SW 1271 (cell line): ENCODE measurements at places on chromosomes 12 and 14.

DNA sequence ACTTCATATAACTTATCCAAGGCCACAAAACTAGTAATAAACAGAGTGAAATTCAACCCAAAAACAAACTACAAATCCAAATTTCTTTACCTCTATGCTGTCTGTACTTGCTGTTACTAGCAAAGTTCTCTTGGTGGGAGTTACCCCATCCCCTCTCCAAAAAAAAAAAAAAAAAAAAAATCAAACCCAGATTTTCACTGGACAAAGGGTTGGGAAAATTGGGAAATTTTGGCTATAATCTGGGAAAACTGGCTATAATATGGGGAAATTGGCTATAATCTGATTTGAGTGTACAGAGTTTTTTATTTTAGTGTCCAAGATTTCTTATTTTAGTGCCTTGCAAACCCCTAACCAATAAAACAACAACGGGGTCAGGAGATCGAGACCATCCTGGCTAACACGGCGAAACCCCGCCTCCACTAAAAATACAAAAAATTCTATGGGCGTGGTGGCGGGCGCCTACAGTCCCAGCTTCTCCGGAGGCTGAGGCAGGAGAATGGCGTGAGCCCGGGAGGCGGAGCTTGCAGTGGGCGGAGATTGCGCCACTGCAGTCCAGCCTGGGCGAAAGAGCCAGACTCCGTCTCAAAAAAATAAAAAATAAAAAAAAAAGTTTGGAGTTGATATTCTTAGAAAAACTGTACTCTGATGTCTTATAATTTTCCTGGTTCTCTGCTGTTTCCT, 148.4 kb downstream of the CHST11 start:
- DNase-seq = no peak

DNA sequence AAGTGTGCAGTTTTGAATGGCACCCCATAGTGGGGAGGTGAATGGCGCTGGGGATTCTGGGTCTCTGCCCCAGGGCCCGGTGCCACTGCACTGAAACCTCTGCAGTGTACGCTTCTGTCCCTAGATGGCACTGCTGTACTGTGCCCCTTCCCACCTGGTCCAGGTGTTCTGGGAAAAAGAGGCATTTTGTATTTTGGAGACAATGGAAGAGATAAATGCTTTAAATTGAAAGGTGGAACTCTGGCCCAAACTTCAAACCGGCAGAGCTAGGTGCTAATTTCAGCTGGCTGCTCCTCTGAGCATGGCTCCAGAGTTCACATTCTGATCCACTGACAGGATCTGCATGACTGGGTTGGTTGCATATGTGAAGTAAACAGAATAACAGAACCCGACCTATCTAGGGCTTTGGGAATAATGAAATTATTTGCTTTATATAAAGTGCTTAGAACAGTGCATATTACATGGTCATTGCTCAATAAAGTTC, 52.2 kb downstream of the KRT80 start:
- no peak for DNase-seq

DNA sequence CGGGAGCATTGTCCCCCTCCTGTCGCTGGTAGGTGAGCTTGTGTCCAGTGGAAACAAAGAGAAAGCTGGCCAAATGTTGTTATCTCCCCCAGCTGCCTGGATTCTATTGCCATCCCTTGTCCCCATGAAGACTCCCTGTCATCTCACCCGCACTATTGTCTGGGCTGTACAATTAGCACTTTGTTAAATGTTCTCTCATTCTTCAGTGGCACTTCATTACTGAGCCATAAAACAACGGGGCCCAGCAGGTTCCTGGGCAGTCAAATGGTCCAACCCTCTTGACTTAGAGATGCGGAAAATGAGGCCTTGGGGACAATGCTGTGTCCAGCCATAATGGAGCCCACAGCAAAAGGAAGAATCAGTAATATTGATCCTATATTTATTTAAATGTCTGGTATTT, 13.2 kb upstream of the COL2A1 start:
- DNase-seq = no peak

DNA sequence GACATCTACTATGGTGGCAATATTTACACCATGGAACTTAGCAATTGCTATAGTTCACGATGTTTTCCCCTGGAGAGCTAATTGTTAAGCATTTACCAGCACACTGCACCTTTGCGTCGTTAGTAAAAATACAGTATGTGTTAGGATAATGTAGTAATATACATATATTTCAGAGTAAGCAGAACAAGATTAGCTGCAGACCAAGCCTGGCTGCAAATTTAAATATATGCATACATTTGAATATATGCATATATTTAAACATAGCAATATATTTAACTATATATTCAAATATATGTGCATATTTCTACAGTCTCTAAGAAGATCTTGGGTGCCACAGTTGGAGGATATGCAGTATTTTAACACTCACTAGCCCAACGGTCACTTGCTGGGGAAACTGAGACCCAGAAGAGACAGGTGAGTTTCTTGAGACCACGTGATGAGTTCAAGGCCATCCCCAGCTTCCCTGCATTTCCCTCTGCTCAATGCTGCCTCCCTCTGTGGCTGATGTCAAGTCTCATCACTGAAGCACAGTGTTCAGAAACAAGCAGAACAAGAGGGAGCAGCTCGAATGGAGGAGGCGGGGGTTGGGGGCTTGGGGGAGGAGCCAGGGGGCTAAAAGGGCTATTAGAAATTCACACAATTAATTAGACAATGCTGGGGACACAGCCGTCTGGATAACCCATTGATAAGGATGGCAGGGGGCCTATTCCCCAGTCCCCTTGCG, 708.0 kb downstream of the MED13L start:
- DNase-seq = no peak

DNA sequence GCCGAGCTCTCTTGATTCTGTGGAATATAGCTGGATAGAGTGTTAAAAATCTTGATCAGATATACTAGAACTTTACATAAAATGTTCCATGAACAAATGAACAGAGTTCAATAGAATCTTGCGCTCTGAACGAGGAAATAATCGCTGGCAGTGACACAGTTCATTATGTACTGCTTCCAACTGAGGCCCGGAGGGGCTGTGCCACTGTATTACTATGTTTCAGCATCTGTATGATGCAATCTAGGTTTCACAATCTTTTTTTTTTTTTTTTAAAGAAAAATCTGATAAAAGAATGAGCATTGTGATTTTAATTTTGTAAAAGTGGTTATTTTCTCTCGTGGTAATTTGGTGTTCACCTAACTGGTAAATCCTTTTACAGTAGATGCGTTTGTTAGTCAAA, 77.2 kb downstream of the FERMT2 start:
- DNase-seq = no peak

DNA sequence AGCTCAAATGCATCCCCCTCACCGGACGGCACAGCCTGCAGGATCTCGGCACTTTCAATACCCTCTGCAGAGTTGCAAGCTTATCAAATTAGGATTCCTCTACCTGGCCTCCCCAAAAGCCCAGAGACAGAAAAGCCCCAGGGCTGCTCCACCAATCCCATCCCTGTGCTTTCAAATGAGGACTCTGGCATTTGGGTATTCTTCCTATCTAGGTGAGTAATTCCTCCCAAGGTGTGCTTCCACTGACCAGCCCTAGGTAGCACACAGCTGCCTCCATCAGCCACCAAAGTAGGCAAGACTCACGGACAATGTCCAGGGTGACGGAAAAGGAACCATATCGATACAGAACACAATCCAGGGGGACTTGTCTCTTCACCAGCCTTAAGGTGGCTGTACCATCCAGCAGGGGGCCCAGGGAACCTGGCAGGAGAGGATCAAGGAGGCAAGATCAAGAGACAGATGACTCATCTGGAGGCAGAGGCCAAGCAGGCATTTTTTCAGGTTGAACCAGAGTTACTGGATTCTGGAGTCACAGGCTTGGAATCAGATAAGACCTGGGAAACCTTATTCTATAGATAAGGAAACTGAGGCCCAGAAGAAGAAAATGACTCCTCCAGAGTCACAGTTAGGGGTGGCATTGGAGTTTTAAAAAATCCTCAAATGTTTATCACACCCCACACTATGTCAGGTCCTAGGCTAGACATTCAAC, 9.9 kb downstream of the PMEL start:
- peak; percentile 43 for DNase-seq

DNA sequence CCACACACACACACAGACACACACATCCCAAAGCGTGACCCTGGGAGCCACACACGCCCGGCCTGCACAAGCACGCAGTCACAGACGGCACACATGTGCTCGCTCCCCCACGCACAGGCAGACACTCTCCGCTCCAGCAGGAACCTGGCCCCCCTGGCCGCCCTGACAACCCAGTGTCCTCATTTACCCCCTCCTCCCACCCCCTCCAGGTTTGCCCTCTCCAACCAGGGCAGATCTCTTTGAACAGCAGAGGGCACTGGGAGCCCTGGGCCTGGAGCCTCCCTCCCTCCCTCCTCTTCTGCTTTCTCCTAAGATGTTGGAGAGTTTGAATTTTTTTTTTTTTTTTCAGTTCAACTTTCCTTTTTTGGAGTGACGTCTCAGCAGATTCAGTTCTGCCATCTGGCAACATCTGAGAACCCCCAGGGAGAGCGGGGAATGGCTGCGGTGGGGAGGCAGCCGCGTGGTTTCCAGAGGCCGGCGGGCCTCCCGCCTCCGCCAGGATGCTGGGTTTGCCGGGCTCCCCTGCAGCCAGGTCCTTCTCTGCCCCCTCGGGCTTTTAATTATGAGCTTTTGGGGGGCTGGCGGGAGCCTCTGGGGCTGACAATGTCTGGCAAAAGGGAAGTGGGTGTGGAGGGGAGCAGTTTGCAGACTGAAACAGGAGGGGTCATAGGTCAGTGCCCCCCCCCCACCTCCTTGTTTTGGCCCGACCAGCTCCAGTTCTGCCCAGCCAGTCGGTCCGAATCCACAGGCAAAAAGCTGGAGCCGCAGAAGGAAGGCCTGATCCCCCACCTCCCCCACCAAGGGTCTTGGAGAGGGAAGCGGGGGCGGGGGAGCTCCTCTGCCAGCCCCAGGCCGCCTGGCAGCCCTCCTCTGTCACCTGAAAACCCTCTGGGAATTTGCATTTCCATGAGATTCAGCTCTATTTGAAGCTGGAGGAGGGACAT, 1.3 kb upstream of the NCOR2 start:
- peak; percentile 16 for DNase-seq

GRCh38 chr12:5910790-5911548, 34.1 kb downstream of the ANO2 start:
- no peak for DNase-seq

DNA sequence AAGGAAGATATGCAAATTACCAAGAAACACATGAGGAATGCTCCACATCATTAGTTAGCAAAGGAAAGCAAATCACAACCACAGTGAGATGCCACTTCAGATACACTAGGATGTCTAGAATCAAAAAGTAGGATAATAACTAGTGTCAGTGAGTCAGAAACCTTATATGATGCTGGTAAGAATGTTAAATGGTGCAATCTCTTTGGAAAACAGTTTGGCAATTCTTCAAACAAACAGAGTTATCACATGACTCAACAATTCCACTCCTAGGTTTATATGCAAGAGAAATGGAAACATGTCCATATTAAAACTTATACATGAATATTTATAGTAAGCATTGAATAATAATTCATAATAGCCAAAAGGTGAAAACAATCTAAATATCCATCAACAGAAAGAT, 220.9 kb downstream of the FOXG1 start:
- no peak for DNase-seq

- DNase-seq = no peak
Observed at GRCh38 chr14:98945611-98946570, 326.1 kb downstream of the BCL11B start.

- DNase-seq = no peak
Observed at GRCh38 chr12:113381220-113381619, 22.5 kb downstream of the SDS start.

DNA sequence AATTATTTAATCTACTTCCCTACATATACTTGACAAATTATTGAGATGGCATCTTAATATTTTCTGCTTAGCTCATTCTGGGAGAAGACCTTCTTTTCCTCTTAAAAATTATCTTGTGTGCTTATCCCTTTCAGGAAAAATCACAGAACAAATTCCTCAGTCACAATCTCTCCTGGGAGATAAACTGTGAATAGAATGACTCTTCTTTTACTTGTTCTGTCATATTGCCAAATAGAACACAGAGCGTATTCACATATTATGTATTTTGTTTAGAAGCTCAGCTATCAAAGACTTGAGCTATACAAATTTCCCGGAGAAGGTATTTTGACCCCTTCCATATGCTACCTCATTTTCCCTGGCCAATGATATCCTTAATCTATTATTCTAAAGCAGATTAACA, 146.7 kb downstream of the TMEM117 start:
- DNase-seq = no peak

- DNase-seq = no peak
Observed at GRCh38 chr14:101253948-101254347, 307.3 kb upstream of the DIO3 start.

GRCh38 chr12:85152311-85152729, 116.2 kb downstream of the LRRIQ1 start:
- DNase-seq = no peak

- DNase-seq = no peak
Observed at GRCh38 chr14:87387806-87388205, 605.2 kb downstream of the GALC start.

GRCh38 chr12:115046805-115047204, 362.8 kb upstream of the TBX3 start:
- no peak for DNase-seq

DNA sequence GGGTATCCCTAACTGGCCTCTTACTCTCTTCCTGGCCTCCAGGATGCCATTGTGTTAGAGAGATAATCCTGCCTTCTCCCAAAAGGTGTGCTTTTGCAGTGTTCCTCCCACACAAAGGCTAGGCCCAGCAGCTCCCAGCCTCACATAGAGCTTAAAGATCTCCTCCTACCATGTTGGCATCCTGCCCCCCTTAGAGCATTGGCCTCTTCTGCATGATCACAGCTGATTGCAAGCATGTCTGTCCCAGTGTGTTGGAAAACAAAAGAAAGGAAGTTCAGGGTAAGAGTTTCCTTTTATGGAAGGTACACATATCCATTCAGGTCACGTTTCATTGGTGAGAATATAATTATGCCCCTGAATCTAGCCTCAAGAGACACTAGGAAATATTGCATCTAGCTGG, 405.4 kb downstream of the TMTC2 start:
- no peak for DNase-seq

DNA sequence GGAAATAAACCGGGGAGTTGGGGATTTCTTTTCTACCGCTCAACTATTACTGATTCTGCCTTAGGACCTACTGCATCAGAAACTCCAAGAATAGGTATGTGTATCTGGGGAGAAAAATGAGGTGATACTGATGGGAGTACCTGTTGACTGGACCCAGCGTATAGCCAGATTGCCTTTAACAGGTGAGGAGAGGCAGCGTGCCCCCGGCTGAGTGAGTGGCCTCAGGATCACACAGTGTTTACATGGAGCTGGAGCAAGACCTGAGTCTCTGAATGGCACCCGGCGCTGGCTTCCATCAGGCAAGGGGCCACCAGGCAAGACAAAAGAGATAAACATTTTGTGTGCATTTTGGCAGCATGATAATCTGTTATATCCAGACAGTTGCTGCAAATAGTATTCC, 496.2 kb downstream of the EGLN3 start:
- DNase-seq = no peak

DNA sequence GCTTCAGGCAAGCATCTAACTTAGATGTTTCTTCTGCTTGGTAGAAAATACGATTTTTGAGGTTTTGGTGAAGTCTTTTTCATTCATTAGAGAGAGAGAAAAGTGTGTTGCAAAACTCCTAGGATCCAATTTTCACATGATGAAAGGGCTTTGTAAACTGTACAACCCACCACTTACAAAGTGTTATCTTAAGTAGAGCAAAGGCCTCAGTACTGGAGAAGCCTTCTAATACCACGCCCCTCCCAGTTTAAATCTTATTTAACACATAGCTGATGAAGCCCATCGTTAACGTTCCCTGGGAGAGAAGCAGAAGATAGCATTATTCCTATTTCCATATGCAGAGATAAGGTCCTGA, 869 bp downstream of the APOLD1 start:
- no peak for DNase-seq

- no peak for DNase-seq
Observed at GRCh38 chr12:112418273-112418607, 507 bp upstream of the PTPN11 start.

GRCh38 chr12:110657747-110658146, 31.2 kb downstream of the HVCN1 start:
- no peak for DNase-seq
